ENCODE measurements at places on chromosomes 16 and 17.

- no peak for DNase-seq
Observed at GRCh38 chr17:35727635-35728034, 3.8 kb upstream of the RASL10B start.

DNA sequence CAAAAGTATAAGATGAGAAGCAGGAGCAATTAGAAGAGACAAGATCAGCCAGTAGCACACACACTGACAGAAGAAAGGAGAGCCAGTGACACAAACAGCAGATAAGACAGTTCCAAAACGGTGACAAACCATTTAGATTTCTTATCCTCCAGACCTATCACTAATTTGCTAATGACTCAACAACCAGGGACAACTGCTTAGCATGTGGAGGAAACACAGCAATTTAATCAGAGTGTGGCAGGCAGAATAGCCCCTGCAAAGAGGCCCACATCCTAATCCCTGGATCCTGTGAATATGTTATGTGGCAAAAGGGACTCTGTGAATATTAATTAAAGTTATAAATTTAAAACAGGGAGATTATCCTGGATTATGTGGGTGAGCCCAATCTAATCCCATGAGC lies 81.1 kb downstream of the CACNG1 start:
- DNase-seq: no peak

DNA sequence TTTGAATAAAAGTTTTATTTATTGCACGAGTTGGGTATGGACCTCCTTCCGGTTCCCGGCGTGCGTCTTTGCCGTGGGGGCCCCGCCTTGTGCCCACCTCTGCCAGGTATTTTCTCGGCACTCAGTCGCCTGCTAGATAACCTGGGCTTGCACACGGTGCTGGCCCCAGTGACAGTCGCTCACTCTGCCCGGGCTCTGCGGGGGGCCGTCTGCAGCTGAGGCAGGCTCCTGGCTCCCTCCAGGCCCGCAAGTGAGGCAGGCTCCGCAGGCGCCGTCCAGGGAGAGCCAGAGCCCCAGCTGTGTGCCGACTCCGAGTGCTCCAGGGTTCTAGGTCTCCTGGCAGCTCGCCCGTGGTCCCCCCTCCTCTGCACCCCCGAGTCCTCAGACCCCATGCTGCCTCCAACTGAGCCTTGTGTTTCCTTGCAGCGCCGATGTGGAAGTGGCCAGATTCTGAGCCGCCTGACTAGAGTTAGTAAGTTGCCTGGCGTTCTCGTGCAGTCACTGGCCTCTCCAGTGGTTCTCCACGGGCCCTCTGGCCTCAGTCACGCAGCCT lies 54.7 kb upstream of the PVALEF start:
- DNase-seq: no peak

- DNase-seq: no peak
Observed at GRCh38 chr17:62089334-62089733, 24.3 kb upstream of the MED13 start.

GRCh38 chr17:17605729-17606088 lies 14.2 kb upstream of the PEMT start:
- DNase-seq: no peak

- no peak for DNase-seq
Observed at GRCh38 chr17:74920642-74921025, 2.4 kb downstream of the USH1G start.

GRCh38 chr16:80337786-80338185 lies 203.0 kb upstream of the DYNLRB2 start:
- DNase-seq: no peak

GRCh38 chr16:86597880-86598606 lies 19.7 kb downstream of the FOXL1 start:
- no peak for DNase-seq

GRCh38 chr16:12207939-12208338 lies 231.4 kb downstream of the SNX29 start:
- DNase-seq: no peak

DNA sequence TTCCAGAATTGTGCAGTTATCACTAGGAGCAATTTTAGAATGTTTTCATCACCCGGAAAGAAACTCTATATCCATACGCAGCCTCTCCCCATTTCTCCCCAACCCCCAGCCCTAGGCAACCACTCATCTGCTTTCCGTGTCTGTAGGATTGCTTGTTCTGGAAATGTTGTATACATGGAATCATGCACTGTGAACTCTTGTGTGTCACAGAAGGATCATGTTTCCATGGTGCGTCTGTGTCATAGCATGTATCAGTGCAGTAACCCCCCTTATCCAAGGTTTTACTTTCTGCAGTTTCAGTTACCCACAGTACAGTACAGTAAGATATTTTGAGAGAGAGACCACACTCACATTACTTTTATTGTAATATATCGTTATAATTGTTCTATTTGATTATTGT lies 299.4 kb downstream of the CPPED1 start:
- no peak for DNase-seq

DNA sequence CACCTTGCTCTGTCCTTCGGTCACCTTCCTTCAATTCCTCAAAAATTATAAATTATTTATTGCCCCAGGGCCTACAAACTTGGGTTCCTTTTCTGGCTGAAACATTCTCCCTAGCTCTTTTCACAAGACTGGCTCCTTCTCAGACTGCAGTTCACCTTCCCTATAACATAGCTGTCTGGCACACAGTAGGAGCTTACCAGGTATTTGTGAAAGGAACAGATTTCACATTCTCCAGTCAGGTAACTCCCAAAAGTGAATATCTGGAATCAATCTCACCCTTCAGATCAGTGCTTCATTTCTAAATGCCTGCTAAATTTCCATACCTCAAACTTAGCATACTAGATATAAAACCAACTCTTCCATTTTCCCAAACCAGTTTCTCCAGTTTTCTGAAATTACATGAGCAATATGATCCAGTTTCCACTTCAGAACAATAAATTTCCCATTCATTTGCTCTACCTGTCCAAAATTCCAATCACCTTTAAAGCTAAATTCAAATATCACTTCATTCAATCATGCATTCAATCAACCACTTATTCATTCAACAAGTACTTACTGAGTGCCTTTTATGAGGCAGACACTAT lies 6.1 kb downstream of the RFFL start:
- DNase-seq: no peak

DNA sequence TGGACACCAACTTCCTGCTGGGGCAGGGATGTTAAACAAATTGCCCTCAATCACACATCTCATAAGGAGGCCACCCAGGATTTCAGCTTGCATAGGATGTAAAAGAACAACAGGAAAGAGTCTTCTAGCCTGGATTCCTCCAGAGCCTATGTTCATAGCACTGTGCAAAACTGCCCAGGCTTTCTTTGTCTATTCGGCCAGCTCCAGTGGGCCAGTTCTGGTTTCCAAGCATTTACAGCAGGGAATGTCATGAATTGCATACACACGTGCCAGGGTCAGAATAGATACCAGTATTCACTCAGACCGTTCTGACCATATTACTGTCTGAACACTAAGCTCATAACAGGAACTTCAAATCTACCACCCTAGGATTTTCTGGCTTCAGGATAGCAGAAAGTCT lies 273.2 kb downstream of the CDH8 start:
- DNase-seq: no peak

GRCh38 chr16:3582276-3583165 lies 5.3 kb upstream of the NLRC3 start:
- DNase-seq: no peak

GRCh38 chr16:59385491-59385890 lies 651.4 kb upstream of the GOT2 start:
- no peak for DNase-seq

DNA sequence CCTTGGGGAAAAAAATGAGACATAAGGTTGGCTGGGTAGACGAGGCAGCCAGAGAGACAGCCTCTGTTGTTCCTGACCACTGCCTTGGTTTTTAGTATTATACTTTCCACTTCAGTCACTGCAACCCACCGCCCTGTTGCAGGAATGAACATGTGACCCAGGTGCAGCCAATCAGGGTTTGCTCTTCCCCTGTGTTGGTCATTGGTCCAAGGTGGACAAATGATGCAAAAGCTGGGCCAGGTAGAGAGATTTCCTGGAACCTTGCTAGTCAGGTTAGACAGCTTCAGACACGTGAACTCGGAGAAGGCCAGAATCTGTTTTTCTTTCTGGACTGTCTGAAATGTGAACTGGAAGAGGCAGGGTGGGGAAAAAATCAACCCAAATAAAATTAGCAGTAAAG lies 452.4 kb upstream of the RBFOX1 start:
- no peak for DNase-seq

GRCh38 chr17:36779550-36779949 lies 157.7 kb upstream of the LHX1 start:
- no peak for DNase-seq

GRCh38 chr16:69917739-69918138 lies 33.4 kb upstream of the CLEC18A start:
- DNase-seq: no peak

GRCh38 chr17:13508896-13509295 lies 92.8 kb downstream of the HS3ST3A1 start:
- DNase-seq: no peak

- DNase-seq: no peak
Observed at GRCh38 chr17:4467287-4467686, 31.4 kb upstream of the SPNS2 start.

GRCh38 chr17:21545064-21545463 lies 147.3 kb upstream of the KCNJ18 start:
- no peak for DNase-seq
